ENCODE measurements at places on chromosomes 1 and 21.

DNA sequence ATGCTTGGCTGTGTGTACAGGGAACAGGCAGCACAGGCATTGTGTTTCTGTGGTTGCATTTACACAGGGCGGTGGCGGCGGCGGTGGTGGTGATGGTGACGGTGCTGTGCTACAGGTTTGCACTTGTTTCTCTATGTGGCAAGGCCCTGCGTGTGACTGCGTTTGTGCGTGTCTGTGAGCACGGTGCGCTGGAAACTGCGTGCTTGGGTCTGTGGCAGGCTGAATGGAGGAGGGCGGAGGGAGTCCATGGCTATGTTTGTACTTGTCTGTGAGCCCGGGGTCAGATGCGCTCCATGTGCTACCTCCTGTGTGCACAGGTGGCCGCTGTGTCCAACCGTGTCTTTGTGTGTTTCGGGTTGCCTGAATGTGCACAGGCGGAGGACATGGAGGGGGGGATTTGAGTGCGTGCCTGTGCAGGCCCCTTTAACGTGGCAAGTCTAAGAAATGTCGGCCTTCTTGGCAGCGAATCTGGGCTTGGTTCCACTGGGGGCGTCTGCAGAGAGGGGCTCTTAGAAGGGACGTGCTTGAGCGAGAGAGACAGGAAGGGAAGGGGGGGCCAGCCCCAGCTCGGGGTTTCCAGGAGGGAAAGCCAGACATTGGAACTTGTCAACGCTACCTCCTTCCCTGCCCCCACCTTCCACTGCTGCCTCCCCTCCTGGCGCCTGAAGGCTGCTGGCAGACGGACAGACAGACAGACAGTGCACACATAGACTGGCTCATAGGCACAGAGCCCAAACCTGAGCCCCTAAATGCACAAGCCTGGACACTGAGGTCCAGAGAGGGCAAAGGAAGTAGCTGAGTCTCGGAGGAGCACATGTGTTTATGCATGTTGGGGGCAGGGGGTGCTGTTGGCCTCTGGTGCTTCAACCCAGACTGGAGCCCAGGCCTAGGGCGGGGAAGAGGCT, 32.7 kb upstream of the WASF2 start:
- peak; percentile 8 for DNase-seq

DNA sequence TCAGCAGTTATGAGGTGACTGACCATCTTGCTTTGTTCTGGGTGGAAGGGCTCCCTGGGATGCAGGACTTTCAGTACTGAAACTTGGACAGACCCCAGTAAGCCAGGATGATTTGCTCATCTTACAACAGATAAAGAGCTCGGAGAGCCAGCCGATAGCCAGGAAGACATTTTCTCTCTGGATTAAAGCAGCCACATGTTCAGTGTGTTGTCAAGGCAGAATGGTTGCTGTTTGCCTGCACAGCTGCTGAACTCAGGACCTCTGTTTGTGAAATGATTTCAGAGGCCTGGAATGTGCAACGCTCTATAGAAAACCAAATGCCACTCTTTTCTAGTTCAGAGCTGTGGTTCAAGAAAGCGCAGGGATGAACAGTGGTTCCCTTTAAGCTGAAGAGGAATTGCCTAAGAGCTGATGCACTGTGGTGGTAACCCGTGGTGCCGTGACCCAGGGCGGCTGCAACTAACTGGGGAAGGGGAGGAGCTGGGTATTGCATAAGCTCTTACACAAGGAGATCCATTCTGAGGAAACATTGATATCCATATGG, 40.7 kb downstream of the CASQ2 start:
- no peak for DNase-seq

DNA sequence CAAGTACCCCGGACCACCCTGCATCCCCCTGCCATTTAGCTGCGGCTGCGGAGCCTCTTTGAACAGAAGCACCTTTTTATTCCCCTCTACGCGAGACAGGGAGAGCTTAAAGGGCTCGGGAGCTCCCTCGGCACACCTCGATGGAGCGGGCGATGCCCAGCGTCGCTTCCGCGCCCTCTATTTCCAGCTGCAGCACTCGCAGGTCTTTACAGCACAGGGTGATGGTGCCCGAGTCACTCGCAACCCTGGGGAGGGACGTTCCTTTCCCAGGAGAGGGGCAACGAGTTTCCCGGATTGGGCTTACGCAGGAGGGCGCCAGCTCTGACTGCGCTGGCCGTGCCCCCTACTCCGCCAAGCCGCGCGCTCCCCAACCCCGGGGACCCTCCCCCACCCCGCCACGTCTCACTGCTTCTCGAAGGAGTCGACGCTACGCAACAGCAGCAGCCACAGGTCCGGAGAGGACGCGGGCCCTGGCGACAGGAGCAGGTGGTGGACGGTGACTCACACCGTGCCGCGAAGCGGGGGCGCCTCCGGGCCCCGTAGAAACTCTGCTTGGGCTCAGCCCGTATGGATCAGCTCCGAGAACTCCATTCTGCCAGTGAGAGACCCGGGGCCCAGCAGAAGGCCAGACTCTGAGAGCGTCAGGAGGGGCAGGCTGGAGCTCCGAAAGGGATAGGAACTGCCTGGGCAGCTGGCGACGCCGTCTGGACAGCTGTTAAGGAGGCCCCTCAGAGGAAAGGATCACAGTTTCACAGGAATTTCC, 5.8 kb upstream of the FAM167B start:
- DNase-seq, result no peak

DNA sequence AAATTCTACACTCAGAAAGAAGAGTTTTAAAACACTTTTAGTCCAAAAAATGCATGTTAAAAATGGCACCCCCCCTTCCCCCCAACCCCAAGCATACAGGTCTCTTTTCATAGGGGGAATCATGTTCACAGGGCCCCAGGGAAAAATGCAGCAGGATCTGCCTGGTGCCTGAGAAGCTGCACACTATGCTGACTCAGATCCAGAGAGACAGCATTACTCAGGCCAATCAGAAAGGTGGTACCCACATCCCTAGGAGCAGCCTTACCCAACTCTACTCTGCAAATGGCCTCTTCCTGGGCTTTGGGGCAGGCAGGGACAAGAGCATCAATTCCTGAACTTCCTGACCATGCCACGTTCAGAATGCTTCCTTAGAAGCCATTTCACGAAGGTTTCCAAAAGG, 119.0 kb downstream of the HIVEP3 start:
- DNase-seq, result no peak

GRCh38 chr21:43868461-43868860, 3.4 kb downstream of the AGPAT3 start:
- DNase-seq, result no peak

DNA sequence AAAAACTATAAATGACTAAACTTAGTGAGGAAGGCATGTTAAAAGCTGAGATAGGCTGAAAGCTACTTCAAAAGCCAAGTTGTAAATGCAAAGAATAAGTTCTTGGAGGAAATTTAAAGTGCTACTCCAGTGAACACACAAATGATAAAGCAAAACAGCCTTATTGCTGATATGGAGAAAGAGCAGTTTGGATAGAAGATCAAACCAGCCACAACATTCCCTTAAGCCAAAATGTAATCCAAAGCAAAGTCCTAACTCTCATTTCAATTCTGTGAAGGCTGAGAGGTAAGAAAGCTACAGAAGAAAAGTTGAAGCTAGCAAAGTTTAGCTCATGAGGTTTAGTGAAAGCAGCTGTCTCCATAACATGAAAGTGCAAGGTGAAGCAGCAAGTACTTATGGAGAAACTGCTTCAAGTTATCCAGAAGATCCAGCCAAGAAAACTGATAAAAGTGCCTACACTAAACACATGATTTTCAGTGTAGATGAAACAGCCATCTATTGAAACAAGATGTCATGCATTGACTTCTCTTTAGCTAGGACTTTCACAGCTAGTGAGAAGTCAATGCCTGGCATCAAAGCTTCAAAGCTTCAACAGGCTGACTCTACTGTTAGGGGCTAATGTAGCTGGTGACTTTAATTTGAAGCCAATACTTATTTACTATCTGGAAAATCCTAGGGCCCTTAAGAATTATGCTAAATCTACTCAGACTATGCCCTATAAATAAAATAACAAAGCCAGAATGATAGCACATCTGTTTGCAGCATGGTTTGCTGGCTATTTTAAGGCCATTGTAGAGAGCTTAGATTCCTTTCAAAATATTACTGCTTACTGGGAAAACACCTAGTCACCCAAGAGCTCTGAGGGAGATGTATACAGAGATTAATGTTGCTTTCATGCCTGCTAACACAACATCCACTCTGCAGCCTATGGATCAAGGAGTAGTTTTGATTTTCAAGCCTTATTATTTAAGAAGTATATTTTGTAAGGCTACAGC, 188.6 kb downstream of the EIF4G3 start:
- DNase-seq, result no peak

- no peak for DNase-seq
Measured at GRCh38 chr1:172145231-172145651, 275.2 kb upstream of the C1orf105 start.

DNA sequence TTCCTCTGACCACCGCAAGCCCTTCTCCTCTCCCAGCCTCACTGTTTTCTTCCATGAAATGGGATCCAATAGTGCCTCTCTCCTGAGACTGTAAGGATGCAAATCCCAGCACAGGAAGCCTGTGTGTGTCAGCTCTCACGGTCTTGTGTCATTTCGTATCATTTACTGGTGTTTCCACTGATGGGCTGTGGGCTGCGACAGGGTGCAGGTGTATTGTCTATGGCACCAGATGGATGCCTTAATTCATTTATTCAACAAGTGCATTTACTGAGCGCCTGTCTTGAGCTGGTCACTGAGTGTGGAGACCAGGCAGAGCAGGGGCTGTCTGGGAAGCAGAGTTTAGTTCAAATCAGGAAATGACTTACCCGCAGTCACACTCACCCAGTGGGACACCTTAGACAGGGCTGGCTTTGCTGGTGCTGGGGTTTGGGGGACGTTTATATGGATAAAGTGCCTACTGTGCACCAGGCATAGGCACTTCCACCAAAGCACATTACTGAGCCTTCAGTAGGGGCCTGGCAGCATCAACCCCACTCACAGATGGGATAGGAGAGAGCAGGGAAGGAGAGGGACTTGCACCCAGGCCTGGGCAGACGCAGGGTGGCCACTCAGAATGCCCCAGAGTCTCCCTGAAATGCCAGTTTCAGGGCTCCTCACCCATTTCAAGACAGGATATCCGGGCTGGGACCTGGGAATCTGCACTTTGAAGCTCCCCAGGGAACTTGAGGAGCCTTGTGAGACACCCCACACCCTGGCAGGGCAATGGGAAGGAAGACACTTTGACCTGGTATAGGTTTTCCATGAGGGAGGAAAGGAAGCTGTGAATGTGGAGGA, 398.9 kb downstream of the MATN1 start:
- no peak for DNase-seq

DNA sequence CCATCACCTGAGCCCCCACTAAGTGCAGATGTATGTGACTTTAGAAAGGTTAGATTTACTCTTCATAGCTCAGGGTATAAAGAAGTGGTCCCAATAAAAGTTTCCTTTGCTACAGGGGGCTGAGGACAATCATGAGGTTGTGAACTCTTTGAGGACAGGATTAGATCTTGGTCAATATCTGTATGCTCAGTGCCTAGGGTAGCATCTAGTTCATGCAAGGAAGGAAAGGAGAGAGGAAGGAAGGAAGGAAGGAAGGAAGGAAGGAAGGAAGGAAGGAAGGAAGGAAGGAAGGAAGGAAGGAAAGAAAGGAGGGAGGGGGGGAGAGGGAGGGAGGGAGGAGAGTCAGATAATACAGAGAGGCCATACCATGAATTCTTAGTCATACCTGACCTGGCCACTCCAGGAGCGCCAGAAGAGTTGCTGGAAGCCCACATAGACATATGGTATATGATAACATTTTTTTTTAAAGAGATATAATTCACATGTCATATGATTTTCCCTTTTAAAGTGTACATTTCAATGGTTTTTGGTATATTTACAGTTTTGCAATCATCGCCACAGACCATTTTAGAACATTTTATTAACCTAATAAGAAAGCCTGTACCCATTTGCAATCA, 9.7 kb upstream of the CSRP1 start:
- DNase-seq, result no peak

- peak; percentile 65 for DNase-seq
Measured at GRCh38 chr1:169312084-169312954, 55.3 kb downstream of the NME7 start.

DNA sequence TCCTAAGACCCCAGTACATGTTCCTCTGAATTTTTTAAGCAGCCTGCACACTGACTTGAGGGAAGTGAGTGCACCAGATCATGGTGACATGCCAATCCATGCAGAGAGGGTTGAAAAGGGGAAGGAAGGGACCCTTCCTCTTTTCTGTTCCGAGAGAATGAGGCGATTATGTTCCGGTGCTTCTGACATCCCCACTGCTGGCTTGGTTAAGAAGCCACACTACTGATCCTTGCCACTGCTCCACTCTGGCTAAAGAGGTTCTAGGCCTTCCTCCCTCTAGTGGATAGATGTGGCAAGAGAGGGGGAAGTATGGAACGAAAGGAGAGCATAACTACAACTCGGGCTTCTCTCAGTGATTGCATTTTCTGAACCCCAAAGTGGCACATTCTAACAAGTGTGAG, 1.8 kb upstream of the CYB5R1 start:
- DNase-seq, result no peak

DNA sequence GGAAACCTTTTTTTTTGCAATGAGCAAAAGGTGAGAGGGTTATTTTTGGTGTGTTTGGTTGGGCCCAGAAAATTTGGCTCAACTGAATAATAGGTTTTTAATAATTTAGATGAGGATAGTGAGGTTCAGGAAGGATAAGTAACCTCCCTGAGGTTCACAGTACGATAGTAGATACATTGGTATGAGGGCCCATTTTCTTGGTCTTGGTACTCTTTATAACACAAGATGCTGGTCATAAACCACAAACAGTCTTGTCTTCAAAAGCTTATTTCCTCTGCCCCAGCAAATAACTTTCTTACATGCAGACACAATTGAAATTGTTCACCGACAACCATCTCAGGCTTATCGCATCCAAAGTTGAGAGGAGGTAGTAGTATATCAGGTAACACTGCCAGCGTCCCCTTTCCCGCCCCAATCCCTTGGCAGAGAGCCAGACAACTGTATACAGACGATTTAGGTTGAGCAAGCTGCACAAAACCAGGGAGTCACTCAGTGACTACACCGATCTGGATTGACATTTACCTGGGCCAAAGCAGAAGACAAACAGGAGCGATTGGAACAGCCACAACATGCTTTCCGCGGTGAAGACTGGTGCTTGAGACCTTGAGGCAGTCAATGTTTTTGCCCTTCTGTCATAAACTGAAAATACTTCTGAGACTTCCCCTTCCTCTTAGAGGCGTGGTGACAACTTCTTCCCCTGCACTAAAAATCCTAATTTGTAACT, at the start of gene SLAMF6:
Gene SLAMF6, minus strand, starts transcription at position 634 of the 724 bp plus-strand sequence. Its CDS starts 63 bp downstream, at position 571.
- no peak for DNase-seq

- no peak for DNase-seq
Measured at GRCh38 chr1:194534784-194535183, 1348.4 kb upstream of the B3GALT2 start.

GRCh38 chr21:44003307-44003966, 8.7 kb upstream of the TRAPPC10 start:
- no peak for DNase-seq
